Nephron progenitor cell (in vitro differentiated cells): ENCODE measurements at places on chromosomes 4 and X.

- DNase-seq: no peak
Observed at GRCh38 chr4:153421941-153422340, 44.2 kb upstream of the TMEM131L start.

- peak; percentile 33 for DNase-seq
Observed at GRCh38 chr4:80471756-80472155, 136.2 kb downstream of the CFAP299 start.

DNA sequence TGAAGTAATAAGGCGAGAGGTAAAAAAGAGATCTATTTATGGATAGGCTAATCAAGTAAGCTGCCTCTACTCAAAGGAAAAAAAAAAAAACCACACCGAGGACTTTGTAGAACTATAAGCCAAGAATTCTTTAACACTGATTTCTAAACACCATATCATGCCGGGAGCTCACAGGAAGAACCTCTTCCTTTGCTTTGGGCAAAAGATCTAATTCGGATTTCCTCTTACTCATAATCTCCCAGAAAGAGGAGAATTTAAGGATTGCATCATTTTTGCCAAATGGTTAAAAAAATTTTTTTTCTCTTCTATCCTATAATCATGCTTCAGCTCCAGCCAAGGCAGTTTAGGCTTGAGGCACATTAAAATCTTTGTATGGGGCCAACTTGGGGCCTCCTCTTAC lies 95.5 kb downstream of the ZNF827 start:
- no peak for DNase-seq

- DNase-seq: no peak
Observed at GRCh38 chr4:157222771-157223160, 2.2 kb downstream of the GRIA2 start.

- no peak for DNase-seq
Observed at GRCh38 chr4:74487771-74488170, 42.8 kb downstream of the AREG start.

- no peak for DNase-seq
Observed at GRCh38 chr4:39763714-39764572, 66.0 kb downstream of the UBE2K start.

DNA sequence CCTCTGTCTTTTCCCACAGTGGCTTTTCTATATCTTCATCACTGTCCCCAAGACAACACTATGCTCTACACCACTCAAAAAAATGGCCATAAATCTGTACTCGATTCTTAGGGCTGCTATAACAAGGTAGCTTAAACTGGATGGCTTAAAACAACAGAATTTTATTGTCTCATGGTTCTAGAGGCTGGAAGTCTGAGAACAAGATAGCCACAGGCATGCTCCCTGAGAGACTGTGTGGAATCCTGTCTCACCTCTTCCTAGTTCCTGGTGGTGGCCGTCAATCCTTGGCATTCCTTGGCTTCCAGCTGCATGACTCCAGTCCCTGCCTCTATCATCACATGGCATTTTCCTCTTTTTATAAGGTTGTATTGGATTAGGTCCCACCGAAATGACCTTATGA lies 70.7 kb upstream of the DCLK2 start:
- DNase-seq: no peak

DNA sequence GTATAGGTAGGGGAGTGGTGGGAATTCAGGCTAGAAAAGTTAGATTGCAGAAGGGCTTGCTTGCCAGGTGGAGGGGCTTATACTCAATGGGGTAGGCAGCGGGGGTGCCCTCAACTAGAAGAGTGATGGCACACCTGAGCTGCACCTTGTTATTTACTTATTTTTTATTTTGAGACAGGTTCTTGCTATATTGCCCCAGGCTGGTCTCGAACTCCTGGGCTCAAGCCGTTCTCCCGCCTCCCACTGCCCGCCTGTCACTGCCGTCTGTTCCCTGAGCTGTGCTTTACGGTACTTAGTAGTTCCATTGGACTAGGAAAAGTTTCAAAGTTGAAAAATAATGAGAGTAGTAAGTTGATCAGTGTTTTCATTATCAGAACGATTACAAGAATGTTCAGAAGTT lies 2.0 kb downstream of the ZFX start:
- no peak for DNase-seq

DNA sequence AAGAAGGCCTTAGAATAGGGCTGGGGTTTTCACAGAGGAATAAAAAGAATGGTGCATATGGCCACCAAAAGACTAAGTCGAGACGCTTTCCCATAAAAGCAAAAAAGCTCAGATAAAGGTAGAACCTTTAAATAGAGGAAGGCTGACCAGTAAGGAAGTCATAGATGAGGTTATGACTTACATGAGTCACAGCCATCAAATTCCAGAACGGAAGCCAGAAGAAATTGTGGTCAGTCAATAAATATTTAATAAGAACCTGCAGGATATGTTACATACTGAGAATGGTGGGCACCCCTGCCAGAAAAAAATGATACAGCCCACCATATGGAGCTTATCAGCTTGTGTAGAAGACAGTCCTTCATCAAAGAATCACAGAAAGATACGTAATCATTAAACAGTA lies 120.1 kb downstream of the MANBA start:
- DNase-seq: no peak

DNA sequence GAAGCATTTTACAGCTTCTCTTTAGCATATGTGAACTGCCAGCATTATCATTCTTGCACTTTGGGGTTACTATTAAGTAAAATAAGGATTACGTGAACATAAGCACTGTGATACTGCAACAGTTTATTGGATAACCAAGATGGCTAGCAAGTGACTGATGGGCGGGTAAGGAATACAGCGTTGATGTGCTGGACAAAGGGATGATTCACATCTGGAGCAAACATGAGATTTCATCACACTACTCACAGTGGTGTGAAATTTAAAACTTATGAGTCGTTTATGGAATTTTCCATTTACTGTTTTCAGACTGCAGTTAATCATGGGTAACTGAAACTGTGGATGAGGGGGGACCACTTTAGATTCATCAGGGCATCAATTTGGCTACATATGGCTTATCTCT lies 16.0 kb downstream of the NBDY start:
- no peak for DNase-seq

- no peak for DNase-seq
Observed at GRCh38 chrX:5857232-5857631, 371.4 kb downstream of the NLGN4X start.

- no peak for DNase-seq
Observed at GRCh38 chrX:24515447-24515846, 50.4 kb downstream of the PDK3 start.

DNA sequence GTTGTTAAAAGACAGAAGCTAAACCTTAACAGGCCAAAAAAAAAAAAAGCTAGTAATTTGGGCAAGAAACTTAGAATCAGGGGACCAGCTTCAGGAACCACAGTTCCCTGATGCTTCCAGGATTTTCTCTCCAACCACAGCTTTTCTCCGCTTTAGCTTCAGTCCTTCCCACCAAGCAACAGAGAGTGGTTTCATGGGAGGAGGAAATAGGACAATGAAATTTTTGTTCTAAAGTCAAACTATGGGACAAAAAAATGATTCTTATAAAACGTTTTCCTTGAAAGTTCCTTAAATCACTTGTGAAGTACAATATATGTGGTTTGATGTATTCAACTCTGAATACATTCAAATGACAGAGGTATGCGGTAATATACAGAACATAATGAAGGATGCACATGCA lies 71.0 kb upstream of the DHX15 start:
- DNase-seq: no peak
